Activated naive CD8-positive, alpha-beta T cell treated with anti-CD3 and anti-CD28 coated beads, Interleukin-2, amount 50 U/mL, for 24 hours (primary cell): ENCODE measurements at places on chromosomes 3 and 15.

DNA sequence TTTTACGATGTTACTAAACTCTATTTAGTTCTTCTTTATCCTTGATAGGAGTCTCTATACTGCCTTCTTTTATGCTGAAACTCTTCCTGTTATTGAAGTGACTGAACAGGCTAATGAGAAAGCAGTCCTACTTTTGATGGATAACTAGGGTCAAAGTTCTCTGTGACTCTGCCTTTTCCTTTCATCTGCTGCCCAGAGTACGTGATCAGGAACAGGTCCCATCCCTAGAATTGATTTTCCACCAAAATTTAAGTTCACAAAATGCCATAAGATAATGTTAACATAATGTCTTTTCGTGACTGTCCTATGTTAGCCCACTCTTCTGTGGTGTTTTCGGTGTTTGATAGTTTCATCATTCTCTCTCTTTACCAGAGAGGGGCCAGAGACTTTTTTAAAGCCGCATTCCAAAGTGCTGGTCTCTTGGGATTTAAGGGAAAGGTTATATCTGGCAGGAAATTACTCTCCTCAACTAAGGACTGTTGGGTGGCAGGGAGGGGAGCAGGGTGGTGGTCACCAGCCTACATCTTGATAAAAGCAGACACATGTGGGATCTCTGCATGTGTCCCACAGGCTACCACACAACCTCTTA is 50.3 kb upstream of the PLXND1 start:
- DNase-seq: no peak
- H3K27me3 ChIP-seq: no peaks in the 10 kb centered on the region
- peaks cover 16% of the 10 kb centered on the region for H3K4me1 ChIP-seq
- peaks cover 1% of the 10 kb centered on the region for H3K36me3 ChIP-seq

- DNase-seq: peak; percentile 61
- H3K36me3 ChIP-seq: no peaks in the 10 kb centered on the region
- H3K4me3 ChIP-seq: no peak overlapping the region
Observed at GRCh38 chr3:197394464-197395321, 96.3 kb upstream of the DLG1 start.

GRCh38 chr3:37194533-37194932 is 20.2 kb upstream of the LRRFIP2 start:
- no peaks in the 10 kb centered on the region for H3K36me3 ChIP-seq
- H3K4me3 ChIP-seq: no peak overlapping the region
- no peaks in the 10 kb centered on the region for H3K4me1 ChIP-seq
- no peaks in the 10 kb centered on the region for H3K27me3 ChIP-seq

DNA sequence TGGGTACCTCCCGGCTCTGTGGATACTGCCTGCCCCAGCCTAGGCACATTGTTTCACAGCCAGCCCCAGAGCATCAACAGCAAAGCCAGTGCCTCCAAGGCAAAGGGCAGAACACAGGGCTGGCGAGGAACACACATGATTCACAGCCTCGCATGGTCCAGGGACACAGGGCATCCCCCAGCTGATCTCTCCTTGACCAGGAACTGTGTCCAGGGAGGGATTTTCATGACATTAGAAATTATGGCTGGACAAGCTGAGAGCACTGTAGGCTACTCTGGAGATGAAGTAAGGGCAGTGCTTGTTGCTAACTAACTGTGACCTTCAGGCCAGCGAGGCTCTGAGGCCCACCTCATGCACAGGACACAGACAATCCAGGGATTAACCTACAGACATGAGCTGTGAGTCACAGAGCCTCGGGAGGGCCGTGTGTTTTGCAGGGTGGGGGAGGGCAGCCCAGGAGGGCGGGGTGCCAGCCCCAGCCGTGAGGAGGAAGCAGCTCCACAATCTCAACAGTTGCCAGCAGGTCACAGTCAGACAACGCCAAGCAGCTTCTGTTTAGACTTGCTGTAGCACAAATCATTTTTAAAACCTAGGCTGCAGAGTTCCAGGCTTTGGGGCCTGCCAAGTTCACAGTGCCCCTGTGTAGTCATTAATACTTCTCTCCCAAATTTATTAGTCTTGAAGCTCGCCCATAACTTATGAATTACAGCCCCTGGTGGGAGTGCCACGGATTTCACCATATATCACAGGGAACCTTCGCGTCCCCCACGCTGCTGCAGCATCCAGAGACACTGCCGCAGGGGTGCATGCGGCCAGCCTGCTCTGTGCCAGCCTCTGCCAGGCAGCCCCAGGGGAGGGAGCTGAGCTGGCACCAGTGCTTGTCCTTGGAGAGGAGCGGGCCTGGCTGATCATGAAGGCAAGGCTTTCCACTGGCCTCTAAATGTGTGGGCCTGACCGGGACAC is 114.7 kb downstream of the ETFA start:
- no peak overlapping the region for H3K27ac ChIP-seq
- peaks cover 5% of the 10 kb centered on the region for H3K27me3 ChIP-seq
- H3K4me1 ChIP-seq: peaks cover 2% of the 10 kb centered on the region

DNA sequence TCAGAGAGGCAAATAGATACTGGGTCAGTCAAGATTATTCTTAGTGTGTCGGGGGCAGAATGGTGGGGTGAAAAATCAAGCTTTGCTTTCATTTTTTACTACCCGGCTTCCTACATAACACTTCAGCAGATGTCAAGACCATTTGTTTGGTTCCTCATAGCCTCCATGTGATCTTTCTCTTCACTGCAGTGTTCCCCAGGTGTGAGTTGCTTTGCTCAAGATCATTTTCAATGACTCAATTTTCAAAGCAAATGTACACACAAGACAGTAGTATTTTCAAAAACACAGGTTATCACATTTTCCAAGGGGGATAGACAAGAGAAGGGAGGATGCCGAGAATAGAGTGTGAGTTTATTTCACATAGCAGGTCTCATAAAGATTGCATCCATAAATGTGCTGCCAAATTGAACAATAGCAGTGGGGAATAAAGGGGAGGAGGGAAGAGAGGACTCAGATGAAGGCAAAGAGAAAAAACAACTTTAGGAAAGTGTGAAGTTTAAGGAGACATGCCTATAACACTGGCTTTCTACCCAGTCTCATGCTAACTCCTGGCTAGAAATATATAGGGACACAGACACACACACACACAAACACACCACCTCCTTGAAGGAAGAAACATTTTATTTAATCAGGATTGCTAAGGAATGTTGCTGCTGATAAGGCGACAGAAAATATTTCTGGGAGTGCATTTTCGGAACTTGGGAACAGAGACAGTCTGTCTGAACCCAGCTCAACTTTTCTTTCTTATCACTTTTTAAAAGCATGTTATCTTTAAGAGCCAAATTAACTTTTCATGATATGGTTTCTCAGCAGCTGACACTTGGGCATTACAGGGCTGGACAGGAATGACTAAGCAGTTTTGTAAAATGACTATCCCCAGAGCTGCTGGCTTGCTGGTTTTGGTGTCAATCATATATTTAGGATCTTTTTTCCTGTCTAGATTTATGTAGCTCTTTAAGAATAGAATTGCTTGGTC is 402.4 kb downstream of the RBMS3 start:
- H3K27me3 ChIP-seq: no peaks in the 10 kb centered on the region
- no peak overlapping the region for H3K4me3 ChIP-seq
- H3K27ac ChIP-seq: no peak overlapping the region
- peaks cover 5% of the 10 kb centered on the region for H3K4me1 ChIP-seq

DNA sequence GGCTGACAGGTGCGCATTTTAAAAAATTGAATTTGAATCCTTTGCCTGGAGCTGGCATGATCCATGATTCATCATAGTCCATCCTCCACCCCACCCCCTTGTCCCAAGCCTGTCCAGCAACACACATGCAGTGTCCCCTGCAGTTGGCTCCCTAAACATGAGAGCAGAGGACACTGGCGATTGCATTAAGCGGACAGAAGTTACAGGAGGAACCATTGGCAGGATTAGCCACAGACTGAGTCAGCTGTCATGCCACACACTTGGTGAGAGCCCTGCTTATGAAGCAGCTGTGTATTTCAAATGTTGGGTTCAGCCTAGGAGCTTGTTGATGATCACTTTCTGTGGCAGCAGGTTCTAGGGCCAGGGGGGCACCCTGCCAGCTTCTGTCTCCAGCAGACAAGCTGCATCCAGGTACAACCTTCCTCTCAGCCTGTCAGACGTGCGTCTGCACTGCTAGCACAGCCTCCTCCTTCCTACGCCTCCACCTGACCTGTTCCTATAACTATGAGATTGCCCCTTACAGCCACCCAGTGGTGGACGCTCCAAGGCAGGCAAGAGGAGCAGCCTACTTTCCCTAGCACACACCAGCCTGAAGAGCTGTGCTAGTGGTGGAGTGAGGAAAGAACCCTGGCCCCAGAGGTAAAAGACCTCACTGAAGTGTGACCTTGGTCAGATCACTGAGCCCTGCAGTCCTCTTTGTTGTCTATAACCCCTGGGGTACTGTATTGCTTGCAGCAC is 121.9 kb downstream of the SLCO3A1 start:
- no peak for DNase-seq
- peaks cover 6% of the 10 kb centered on the region for H3K4me1 ChIP-seq
- H3K27me3 ChIP-seq: no peaks in the 10 kb centered on the region
- no peaks in the 10 kb centered on the region for H3K36me3 ChIP-seq
- H3K27ac ChIP-seq: no peak overlapping the region

DNA sequence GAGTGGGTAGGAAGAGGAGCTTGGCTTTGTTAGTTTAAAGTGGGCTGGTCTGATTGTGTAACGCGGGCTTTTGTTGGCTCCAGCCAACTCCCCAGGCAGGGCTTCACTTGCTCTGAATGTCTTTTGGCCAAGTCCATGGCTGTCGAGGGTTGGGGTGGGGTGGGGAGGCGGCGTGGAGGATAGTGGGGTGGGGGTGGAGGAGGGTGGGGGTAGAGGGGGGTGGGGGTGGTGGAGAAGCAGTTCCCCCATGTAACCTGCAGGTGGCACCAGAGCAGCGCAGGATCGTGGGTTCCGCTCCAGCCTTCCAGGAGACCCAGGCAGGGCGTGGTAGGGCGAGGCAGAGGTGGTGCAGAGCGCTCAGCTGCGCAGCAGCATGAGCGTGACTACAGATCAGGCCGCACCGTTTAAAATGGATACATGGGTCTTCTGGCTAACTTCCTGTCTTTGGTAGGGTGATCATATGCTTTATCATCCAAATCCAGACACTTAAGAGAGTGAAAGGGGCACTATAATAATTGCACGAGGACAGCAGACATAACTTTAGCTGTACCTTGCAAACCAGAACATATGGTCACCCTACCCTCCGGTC is 28.3 kb downstream of the GOLGA6A start:
- no peak overlapping the region for H3K27ac ChIP-seq
- H3K4me1 ChIP-seq: peaks cover 8% of the 10 kb centered on the region
- no peaks in the 10 kb centered on the region for H3K27me3 ChIP-seq
- H3K4me3 ChIP-seq: no peak overlapping the region
- peak; percentile 79 for DNase-seq
- peaks cover 2% of the 10 kb centered on the region for H3K36me3 ChIP-seq

DNA sequence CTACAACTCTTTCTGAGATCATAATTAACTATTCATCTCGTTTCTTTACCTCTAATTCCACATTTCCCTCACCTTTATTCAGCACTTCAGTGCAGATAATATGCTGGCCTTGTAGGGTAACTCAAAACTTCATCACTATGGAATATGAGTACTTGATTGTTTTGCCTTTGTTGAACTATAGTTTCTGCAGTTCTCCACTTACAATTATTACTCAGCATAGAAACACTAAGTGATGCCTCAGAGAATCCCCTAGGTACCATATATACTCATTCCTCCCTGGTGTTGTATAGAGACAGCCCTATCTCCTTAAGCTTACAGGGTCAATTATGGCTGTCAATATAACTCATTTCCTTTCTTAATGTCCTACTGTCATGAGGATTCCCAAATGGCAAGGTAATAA is 380.6 kb upstream of the RBMS3 start:
- no peaks in the 10 kb centered on the region for H3K36me3 ChIP-seq
- H3K27me3 ChIP-seq: peaks cover 3% of the 10 kb centered on the region
- no peak overlapping the region for H3K27ac ChIP-seq
- H3K4me1 ChIP-seq: no peaks in the 10 kb centered on the region

DNA sequence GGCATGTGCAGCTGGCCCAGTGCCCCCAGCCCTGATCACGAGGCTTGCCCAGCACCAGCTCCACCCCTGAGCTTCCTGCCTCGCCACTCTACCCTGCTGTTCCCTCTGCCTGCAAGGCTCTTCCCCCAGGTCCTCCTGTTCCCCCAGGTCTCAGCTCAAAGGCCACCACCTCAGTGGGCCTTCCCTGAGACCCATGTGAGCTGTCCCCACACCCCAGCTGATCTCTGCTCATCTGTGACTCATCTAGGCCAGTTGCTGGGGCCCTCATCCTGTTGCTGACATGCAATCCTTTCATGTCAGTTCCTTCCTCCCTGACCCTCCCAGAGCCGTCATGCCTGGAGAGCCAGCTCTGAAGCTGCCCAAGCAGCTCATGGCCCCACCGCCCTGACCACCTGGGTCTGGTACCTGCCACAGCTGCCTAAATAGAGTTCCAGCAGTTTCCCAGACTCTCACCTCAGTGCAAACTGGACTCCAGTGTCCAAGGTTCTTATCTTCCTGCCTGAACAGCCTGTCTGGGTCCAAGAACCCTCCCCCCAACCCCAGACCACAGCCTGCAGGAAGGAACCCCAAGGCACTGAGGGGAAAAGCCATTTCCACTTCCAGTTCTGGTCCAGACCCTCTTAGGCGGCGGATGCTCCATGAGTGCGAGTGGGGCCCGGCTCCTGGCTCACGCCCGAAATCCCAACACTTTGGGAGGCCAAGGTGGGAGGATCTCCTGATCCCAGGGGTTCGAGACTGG is 116.6 kb upstream of the IQSEC1 start:
- peak; percentile 12 for DNase-seq
- H3K27ac ChIP-seq: no peak overlapping the region
- H3K27me3 ChIP-seq: peaks cover 4% of the 10 kb centered on the region
- H3K4me3 ChIP-seq: no peak overlapping the region

DNA sequence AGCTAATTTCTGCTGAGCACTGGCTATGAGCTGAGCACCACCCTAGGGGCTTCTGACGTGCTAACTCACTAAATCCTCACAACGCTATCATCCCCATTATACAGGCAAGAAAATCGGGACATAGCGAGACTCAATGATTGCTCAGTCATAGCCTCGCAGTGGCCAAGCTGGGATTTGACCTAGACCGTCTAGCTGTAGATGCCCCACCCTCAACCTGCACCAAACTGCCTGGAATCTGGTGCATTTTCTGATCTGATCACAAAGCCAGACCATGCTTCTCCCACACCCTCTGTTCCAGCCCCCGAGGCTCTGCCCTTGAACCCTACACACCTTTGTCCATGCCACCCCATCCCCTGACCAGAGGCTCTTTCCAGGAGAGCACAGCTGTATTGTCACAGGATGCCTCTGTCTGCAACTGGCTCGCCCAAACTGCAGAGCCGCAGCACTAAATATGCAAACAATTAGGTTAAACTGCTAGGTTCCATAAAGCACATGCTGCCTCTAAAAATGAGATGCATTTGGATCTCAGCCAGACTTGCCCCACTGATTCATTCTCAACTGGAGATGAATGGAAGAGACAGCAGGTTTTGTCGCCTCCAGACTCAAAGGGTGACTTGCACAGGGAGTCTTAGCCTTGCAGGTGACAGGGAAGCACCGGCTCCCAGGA is 95.2 kb downstream of the NUP210 start:
- H3K4me1 ChIP-seq: no peaks in the 10 kb centered on the region
- peak overlapping the region; percentile 33 for H3K27ac ChIP-seq
- H3K27me3 ChIP-seq: no peaks in the 10 kb centered on the region
- peaks cover 51% of the 10 kb centered on the region for H3K36me3 ChIP-seq
- no peak for DNase-seq
- no peak overlapping the region for H3K4me3 ChIP-seq
